Amniotic stem cell (primary cell): ENCODE measurements at places on chromosomes 2 and 18.
A peak's percentile ranks its signal among the peaks of the same experiment; 100 is the strongest.

DNA sequence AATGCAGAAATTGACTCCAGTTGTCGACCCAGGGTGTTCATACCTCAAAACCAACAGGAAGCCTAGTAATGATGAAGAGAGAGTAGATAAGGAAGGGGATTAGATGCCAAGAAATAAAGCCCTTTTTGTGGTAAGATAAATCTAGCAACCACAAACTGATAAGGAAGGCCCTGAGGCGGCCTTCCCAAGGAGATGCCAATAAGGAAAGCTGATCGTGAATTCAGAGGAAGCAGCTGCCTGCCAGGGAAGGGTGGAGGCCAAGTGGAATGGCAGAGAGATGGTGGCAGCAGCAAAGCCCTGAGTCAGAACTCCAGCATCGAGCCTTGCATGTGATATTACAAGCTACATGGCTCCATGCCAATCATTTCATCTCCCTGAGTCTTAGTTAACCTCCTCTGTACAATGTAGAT lies 126.3 kb downstream of the IRS1 start:
- peak; percentile 92 for DNase-seq

- DNase-seq: no peak
These were observed 246.4 kb upstream of the PXDN start for GRCh38 chr2:1990724-1991123.

DNA sequence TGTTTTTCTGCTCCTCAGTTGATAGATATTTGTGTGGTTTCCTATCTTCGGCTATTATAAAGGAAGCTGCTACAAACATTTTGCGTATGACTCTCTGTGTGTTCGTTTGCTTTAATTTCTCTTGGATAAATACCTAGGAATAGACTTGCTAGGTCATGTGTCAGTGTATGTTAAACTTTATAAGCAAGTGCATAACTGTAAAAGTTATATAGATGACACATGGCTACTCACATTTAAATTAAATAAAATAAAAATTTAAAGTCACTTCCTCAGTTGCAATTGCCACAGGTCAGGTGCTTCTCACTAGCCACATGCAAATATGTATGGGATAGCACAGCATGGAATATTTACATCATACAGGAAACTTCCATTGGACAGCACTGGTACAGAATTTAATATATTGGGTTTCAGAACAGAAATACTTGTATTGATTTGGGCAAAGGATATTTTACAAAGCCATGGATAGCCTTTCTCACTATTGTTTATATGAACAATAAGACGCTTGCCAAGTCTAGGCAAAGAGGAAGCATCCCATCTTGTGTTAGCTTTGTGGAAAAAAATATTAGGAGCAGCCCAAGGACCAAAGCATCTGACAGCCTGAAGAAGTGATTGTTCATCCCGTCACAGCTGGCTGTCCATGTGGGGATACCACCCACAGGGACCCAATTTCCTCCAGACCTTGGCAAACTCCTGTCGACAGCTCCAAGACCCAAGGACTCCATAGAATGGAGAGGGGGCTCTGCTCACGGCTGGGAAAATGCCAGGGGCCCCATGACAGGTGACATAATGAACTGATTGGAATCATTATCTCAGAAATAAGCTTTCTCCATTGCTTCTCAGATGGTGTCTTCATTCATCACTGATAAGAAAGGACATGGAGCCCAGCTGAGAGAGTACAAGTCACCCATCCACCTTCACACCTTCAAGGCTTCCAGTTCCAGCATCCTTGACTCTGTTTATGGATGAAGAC lies 196.7 kb downstream of the SH3BP4 start:
- no peak for DNase-seq

- no peak for DNase-seq
These were observed 32.3 kb downstream of the TMEM37 start for GRCh38 chr2:119463990-119464389.

DNA sequence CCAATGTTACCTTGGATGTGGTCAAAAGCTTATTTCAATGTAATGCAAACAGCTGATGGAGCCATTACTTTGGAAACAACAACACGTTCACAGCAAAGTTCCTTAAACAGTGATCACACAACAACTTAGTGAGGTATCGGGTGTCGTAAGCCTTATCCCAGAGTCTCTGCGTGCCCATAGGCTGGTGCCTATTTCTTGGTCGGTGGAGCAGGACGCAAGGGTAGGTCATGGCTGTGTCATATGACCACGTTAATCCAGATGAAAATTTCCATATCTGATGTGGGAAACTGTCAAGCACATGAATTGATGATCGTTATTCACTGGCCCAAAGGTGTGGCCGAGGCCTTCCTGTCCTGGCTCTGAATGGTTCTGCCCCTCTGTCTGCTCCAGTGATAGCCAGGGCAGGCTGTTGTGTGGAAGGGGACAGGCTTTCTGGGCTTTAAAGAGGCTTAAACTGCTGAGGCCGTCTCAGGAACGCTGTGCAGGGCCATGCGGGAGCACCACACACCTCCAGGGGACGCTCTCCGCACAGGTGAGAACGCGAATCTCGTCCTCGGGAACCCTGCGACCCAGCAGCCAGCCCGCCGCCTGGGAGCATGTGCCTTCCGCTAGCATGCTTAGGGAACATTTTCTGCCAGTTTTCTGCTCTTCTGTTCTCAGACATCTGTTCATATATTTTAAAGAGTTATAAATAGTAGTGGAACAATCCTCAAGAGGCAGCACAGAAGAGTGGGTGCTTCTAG lies 90.6 kb downstream of the KCTD1 start:
- no peak for DNase-seq
